Small intestine (tissue), 16 donors: ENCODE measurements at places on chromosomes 1 and 21. TPM values are rescaled to one million over a fixed set of nuclear protein-coding genes. Genes with fewer than 3 reads are reported as not detected.

GRCh38 chr1:242008826-242009495 lies 10.1 kb upstream of the MAP1LC3C start:
- DNase-seq = no peak
- no peak overlapping the region for H3K27ac ChIP-seq
- H3K27me3 ChIP-seq = no peaks in the 10 kb centered on the region
- no peaks in the 10 kb centered on the region for H3K36me3 ChIP-seq

DNA sequence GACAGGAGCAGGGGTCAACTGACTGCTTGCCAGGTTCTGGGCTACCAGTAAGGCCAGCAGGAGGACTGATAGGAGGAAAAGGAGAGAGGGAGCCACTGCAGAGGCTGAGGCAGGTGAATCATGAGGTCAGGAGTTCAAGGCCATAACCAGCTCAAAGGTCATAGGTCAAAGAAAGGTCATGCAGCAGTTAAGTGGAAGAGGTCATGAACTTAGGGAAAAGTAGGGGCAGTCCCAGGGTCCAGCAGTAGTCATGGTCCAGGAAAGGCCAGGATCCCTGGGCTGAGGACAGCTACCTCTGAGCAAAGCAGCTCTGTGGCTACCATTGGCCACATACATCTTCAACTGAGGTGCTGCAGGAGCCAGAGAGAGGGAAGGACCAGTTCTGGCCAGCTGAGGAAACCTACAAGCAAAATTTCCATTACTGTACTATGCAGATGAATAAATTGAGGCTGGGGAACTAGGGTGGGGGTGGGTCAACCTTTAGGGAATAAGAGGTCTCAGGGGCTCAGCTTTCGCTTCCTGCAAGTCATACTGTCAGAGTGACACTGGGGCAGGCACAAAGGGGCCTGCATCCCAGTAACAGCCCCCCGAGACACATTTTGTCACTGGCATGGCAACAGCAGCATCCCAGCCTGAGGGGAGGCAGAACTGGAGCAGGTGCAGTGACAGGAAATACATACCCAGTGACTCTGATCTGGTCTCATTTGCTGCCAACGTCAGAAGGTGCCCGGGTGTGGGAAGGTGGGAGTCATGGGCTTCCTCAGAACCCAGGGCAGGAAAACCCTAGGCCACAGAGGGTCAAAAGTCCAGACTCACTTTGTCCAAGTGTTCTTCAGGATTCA lies 5.2 kb upstream of the INPP5B start:
- H3K27me3 ChIP-seq = no peaks in the 10 kb centered on the region
- peaks cover 8% of the 10 kb centered on the region for H3K36me3 ChIP-seq
- H3K4me1 ChIP-seq = peaks cover 21% of the 10 kb centered on the region
- DNase-seq = no peak

CHTOP gene
- polyA plus RNA-seq = 54.4 TPM

DNA sequence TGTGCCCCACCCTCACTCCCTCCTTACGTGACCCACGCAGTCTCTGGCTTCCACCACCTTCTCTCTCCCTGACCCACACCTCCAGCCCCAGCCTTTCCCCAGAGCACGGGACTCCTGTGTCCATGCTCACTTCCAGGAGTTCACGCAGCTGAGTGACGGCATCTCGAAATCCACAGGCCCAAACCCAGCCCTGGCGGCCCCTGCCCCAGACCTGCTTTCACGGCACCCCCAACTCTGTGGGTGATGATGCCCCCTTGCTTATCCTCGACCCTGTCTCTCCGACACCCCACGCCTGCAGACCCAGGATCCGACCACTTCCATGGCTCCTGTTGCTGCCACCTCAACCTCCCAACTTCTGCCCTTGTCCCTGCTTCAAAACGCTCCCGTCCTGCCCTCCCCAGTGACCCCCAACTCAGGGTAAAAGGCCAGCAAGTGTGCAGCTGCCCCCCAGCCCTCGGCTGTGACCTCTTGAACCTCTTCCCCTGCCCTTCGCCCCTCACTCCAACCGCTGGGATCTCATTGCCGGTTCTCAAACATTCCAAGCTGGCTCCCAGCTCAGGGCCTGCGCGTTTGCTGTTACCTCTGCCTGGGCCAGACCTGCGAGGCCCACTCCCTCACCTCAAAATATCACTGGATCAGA lies 30.4 kb upstream of the LAPTM5 start:
- no peaks in the 10 kb centered on the region for H3K4me1 ChIP-seq
- DNase-seq = no peak
- H3K4me3 ChIP-seq = no peak overlapping the region
- no peak overlapping the region for H3K27ac ChIP-seq
- H3K36me3 ChIP-seq = no peaks in the 10 kb centered on the region

DNA sequence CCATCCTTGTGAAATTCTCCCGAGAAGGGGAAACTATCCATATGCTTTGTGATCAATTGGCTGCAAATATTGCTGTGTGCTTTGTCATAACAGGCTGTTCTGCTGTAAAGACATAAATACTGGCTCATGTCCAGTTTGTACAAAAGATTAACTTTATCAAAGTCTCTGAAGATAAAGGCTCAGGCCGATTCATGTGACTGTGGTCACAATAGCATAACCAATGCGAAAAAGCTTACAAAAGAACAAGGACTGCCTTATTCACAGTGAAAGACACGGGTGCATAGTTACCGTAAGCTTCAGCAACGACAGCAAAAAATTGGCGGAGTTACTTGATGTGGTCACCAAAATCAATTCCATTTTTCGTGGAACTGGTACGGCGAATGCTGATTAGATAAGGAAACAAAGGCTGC lies 173.6 kb upstream of the CHRM3 start:
- H3K27me3 ChIP-seq = no peaks in the 10 kb centered on the region
- H3K27ac ChIP-seq = no peak overlapping the region
- no peaks in the 10 kb centered on the region for H3K36me3 ChIP-seq
- DNase-seq = peak; percentile 71

LAMC2 gene
- 7.7 TPM for polyA plus RNA-seq

GRCh38 chr1:246689409-246690008 lies 34.7 kb upstream of the SCCPDH start:
- H3K27ac ChIP-seq = no peak overlapping the region
- DNase-seq = peak; percentile 86
- peak overlapping the region; percentile 61 for H3K4me3 ChIP-seq
- no peaks in the 10 kb centered on the region for H3K4me1 ChIP-seq
